ENCODE measurements at places on chromosomes 13 and 19.

- no peak for DNase-seq
Observed at GRCh38 chr19:19816679-19817078, 4.9 kb downstream of the ZNF506 start.

DNA sequence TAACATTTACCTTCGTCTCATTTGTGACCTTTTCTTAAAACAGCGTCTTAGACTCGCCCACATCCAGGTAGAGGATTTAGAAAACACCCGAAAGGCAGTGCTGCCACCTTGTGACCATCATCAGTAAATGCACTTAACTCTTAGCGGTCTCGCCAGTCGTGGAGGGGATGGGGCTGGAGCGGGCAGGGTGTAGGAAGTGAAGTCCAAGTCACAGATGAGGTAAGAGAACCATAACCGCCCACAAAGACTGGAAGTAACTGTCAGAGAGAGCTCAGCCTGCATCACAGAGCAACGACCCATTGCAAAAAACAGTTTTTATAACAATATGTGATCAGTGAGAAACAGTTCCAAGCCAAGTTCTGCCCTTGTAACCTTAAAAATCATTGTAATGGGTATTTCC, 10.7 kb upstream of the CEACAM3 start:
- DNase-seq: peak; percentile 78

- no peak for DNase-seq
Observed at GRCh38 chr13:47237571-47237970, 340.7 kb upstream of the HTR2A start.

GRCh38 chr13:92991692-92992091, 234.9 kb upstream of the GPC6 start:
- no peak for DNase-seq

DNA sequence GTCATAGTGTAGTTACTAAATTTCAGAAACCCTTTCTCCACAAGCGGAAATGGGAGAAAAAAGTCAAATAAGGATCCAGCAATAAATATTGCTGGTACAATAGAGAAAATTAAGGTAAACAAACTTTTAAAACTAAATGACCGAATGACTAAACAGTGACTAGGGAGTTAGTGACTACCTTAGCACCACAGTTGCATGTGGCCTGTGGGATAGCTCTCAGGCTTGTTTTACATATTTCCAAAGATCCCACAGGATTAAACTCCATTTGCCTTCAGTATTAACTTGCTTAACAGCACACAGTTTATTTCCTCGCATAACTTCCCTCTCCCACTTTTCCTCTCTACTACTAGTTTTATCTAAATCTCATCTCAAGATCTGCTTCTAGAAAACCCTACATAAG, 824.3 kb upstream of the KLHL1 start:
- no peak for DNase-seq

GRCh38 chr13:109151696-109152095, 522.3 kb downstream of the MYO16 start:
- no peak for DNase-seq

DNA sequence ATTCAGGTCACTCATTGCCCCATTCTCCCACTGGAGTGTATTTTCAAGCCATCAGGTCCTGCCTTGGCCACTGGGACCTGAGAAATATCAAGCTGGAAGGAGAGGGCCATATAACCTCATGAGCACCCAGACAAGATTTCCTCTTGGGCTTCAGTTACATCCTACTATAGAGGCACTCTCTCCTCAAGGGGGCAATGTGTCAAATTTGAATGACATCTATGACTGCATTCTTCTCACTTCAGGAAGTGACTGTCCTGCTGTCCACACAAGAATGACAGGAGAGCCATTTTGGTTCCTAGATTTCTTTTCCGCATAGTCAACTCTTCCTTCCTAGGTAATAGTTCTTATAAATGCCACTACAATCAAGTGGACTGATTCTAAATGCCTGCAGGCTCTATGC, 416.2 kb downstream of the DIAPH3 start:
- DNase-seq: no peak

- no peak for DNase-seq
Observed at GRCh38 chr13:24706886-24707585, 26.8 kb downstream of the ATP12A start.

- DNase-seq: no peak
Observed at GRCh38 chr13:28473044-28473443, 21.9 kb downstream of the FLT1 start.

- no peak for DNase-seq
Observed at GRCh38 chr13:91567485-91568207, 169.2 kb downstream of the GPC5 start.

DNA sequence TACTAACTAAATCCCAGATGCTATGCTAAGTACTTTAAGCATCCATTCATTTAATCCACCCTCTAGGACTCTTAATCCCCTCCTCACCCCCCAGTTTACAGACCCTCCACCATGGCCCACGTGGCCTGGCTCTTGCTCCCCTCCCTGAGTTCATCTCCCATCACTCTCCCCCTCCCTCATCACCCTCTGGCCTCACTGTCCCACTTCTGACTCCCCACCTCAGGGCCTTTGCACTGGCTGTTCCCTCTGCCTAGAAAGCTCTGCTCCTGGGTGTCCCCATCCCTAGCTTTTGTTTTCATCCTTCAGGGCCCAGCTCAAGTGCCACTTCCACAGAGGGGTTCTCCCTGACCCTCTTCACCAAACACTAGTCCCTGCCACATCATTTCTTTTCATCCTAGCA, 4.2 kb downstream of the B9D2 start:
- DNase-seq: no peak

- DNase-seq: no peak
Observed at GRCh38 chr13:23321535-23322241, 111.8 kb downstream of the SACS start.

DNA sequence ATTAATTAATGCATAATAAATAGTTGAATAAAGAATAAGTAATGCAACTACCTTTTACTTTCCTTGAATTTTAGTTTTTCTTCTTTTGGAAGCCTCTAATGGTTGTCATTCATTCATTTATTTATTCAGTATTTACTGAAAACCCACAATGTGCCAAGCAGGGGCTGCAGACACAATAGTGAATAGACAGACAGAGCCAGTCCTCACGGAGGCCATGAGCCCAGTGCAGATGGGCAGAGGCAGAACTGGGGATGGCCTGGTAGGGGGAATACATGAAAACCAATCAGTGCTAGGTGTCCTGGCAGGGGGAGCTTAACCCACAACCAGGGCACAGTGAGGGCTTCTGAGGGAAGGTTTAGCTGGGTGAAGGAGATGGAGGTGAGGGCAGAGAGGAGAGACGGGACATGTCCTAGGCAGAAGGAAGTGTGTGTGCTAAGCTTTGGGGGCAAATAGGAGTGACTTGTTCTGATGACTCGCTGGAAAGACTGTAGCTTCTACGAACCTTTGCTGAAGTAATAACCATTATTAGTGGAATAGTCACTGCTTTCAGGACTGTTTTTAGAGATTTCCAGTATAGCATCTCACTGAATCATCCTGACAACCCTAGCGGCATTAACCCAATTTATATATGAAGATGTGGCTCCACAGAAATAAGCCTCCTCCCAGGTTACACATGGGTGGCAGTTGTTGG, 55.9 kb downstream of the ERCC5 start:
- no peak for DNase-seq

- no peak for DNase-seq
Observed at GRCh38 chr19:4067396-4068046, 822 bp upstream of the ZBTB7A start.

- no peak for DNase-seq
Observed at GRCh38 chr19:45753548-45753947, 15.5 kb downstream of the SIX5 start.

DNA sequence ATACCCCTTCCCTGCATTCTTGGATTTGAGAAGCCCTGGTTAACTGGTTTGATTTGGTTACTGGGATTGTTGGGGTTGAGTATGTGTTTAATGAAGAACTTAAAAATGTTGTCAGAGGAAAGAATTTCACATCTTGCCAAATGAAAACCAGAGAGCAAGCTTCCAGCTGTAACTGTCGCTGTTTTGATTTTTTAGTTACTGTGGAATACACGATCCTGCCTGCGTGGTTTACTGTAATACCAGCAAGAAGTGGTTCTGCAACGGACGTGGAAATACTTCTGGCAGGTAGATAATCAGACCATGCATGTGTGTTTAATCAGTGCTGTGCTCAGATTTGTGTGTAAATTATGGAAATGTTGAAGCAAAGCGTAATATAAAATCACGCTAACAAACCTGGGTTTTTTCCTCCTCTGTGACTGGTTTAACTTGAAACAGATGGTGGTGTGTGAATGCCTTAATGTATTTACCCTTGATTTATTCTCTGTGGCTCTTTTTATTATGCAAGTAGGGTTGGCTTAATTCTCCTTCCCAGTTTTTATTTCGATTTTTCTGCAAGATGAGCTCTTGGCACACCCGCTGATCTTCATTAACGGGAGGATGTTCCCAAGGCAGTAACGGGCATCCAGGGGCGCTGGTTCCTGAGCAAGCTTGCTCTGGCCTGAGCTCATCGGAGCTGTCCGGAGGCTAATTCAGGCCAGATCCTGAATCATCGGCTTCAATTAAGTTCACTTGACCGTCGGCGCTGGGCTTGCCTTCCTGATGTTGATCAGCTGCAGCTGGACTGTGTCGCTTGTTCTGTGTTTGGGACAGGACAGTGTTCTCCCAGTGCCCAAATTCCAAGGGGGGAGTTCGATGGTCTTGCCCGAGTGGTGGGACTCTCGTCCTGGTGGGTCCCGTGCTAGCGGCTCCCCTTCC, 16.0 kb downstream of the UPF1 start:
- DNase-seq: no peak

GRCh38 chr13:28031896-28032288, 43.4 kb upstream of the URAD start:
- DNase-seq: no peak
